ENCODE measurements at places on chromosomes 3 and 15. TPM values are rescaled to one million over a fixed set of nuclear protein-coding genes. Genes with fewer than 3 reads are reported as not detected.

DNA sequence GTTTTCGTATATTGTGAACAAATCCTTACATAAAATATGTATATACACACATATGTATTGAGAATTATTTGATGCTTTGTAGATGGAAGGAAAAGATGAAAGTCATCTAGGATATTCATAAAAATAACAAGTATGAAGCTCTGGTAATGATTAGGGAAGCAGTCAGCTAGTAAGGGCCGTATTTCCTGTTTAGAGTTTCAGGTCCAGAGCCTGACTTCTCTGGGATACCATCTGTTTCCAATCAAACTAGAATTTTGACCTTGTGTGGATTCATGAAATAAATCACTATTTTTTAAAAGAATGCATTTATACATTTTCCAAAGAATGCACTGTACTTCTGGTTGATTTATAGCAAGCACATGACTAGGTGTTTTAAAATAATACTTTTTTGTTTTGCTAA, 156.1 kb upstream of the CGNL1 start:
- DNase-seq = no peak
- no peak overlapping the region for H3K4me3 ChIP-seq
- H3K27me3 ChIP-seq = no peaks in the 10 kb centered on the region
- H3K36me3 ChIP-seq = no peaks in the 10 kb centered on the region
- H3K27ac ChIP-seq = peak overlapping the region; percentile 45
- peaks cover 64% of the 10 kb centered on the region for H3K4me1 ChIP-seq

DNA sequence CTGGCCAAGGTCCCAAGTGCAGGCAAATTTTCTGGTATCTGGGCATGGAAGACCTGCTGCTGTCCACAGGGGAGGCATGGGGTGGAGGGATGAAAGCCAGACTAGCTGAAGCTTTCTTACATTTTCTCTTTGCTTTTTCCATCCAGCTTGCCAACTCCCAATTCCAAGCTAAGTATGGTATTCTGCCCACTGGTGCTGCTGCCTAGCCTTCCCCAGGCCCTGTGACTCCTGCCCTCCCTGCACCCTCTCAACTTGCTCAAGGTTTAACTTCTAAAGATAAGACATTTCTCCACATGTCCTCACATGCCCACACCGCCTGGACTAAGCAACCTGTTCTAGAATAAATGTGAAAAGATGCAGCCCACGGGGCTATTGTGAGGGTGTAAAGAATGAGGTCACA, 59.5 kb upstream of the HACD2 start:
- H3K27ac ChIP-seq = no peak overlapping the region
- peaks cover 10% of the 10 kb centered on the region for H3K36me3 ChIP-seq
- no peak for DNase-seq

DNA sequence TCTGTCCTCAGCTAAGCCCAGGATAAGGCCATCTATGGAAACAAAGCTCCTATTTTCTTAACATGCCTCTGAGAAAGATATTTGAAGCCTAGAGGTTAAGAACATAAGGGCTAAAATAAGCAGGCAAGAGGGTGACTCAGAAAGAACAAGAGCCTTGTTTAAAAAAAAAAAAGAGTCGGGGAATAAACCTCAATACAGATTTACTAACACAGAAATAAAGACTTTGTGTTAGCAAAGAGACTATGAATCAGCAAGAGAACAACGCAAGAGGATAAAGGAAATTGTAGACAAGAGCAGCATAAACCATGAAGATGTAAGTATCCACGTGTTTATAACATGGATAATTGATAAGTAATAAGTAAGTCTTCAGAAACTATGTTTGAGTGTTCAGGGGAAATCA, 36.0 kb downstream of the RAB27A start:
- peaks cover 75% of the 10 kb centered on the region for H3K4me1 ChIP-seq
- H3K27ac ChIP-seq = peak overlapping the region; percentile 77
- H3K36me3 ChIP-seq = no peaks in the 10 kb centered on the region

DNA sequence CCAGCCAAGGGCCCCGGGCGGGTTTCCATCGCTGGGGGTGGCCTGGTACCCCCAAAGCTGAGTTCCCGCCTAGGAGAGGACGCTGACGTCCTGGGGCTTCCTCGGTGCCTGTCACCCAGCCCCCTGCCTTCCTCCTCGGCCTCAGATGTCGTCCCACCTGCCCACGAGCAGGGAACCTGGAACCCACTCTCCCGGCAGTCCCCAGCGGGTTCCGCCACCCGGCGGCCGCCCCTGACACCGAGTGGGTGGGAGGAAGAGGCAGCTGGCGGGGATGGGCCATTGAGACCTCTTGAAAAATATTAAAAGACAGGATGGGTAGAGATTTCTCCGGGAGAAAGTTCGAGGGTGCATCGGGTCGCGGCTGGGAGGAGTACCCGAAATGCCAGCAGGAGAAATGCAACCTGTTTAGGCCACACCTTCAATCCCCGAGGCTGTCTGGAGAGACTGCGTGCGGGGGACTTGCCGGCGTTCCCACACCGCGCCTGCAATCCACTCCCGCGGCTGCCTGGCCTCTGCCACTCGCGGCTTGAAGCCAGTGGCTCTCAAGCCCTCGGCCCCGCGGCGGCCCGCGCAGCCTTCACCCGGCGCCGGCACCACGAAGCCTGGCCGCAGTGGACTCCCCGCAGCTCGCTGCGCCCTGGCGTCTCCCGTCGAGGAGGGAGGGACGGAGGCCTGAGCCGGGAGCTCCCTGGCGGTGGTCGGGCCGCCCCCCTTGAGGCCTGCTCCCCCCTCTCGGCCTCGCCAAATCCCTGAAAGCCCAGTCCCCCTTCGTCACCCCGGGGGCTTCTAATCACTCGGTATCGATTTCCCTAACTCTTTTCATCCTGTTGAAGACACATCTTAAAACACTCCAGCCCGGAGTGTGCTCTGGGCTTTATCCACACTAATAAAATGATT, 8.6 kb upstream of the NR2F2 start:
- H3K36me3 ChIP-seq = no peaks in the 10 kb centered on the region
- DNase-seq = no peak
- peak overlapping the region; percentile 94 for H3K27ac ChIP-seq
- H3K4me3 ChIP-seq = peak overlapping the region; percentile 71
- H3K27me3 ChIP-seq = no peaks in the 10 kb centered on the region
- H3K4me1 ChIP-seq = peaks cover 23% of the 10 kb centered on the region

DNA sequence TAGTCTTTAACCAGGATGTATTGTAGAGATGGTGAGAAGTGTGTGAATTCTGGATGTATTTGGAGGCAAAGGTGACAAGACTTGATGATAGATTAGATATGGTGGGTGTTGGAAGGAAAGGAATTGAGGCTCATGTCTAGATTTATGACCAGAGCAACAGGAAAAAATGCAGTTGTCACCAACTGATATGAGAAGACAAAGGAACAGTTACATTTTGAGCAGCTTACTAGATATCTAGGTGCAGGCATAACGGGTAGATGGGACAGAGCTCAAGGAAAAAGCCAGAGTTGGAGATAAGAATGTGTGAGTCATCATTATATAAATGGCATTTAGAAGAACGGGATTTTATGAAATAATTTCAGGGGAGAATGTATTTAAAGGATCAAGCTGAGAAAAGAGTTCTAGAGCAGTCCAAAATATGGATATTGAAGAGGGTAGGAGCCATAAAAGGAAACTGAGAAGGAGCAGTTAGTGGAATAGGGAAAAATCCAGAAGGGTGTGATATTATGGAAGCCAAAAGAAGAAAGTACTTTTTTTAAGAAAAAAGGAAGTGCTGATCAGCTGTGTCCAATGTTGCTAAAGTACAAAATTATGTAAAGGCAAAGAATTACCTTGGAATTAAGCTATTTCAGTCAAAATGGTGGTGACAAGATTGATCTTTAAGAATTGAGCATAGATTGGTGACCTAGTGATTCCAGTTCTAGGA, 262.5 kb downstream of the CGGBP1 start:
- no peak overlapping the region for H3K27ac ChIP-seq
- H3K27me3 ChIP-seq = no peaks in the 10 kb centered on the region
- no peak for DNase-seq
- H3K4me3 ChIP-seq = no peak overlapping the region
- peaks cover 13% of the 10 kb centered on the region for H3K4me1 ChIP-seq

GRCh38 chr3:181999314-181999713, 287.6 kb downstream of the SOX2 start:
- H3K4me1 ChIP-seq = no peaks in the 10 kb centered on the region
- H3K36me3 ChIP-seq = no peaks in the 10 kb centered on the region
- no peak for DNase-seq
- no peaks in the 10 kb centered on the region for H3K27me3 ChIP-seq

DNA sequence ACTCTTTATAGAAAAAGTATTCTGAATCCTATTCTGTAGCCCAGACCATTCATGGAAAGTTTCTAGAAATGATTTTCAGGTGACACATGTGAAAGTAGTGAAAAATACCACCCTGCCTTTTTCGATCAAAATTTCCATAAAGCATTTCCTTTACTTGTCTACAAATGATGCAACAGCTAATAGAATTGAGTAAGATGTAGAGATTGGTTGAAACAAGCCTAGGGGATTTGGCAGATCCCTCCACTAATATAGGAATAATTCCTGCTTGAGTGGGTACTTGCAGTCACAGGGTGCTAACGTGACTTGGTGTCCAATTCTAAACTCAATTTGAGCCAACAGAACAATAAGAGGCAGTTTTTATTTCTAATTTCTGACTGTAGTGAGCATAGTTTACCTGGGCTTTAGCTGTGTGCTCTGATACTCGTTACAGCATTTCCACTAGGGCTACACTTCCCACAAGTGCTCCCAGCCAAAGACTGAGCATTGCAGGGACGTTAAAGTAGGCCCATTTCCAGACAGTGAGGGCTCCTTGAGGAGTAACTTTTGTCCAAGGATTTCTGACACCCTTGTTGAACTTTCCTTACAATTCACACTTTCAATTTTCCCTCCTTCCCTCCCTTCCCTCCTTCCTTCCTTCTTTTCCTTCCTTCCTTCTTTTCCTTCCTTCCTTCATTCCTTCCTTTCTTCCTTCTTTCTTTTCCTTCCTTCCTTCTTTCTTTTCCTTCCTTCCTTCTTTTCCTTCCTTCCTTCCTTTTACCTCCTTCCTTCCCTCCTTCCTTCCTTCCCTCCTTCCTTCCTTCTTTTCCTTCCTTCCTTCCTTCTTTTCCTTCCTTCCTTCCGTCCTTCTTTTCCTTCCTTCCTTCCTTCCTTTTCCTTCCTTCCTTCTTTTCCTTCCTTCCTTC, 53.9 kb upstream of the TP63 start:
- no peaks in the 10 kb centered on the region for H3K36me3 ChIP-seq
- DNase-seq = no peak
- no peaks in the 10 kb centered on the region for H3K4me1 ChIP-seq
- no peaks in the 10 kb centered on the region for H3K27me3 ChIP-seq

- no peak overlapping the region for H3K27ac ChIP-seq
- DNase-seq = no peak
- H3K4me1 ChIP-seq = no peaks in the 10 kb centered on the region
- H3K36me3 ChIP-seq = no peaks in the 10 kb centered on the region
These were observed 217.0 kb downstream of the EPHB1 start for GRCh38 chr3:135012101-135012500.

GRCh38 chr3:49652903-49653415, 21.2 kb upstream of the APEH start:
- DNase-seq = no peak
- H3K4me3 ChIP-seq = no peak overlapping the region
- H3K27ac ChIP-seq = no peak overlapping the region
- H3K36me3 ChIP-seq = no peaks in the 10 kb centered on the region
- H3K27me3 ChIP-seq = no peaks in the 10 kb centered on the region
- no peaks in the 10 kb centered on the region for H3K4me1 ChIP-seq

- H3K27ac ChIP-seq = no peak overlapping the region
- DNase-seq = no peak
These were observed 58.8 kb downstream of the CEMIP start for GRCh38 chr15:80838012-80838411.

- no peaks in the 10 kb centered on the region for H3K4me1 ChIP-seq
- no peak overlapping the region for H3K4me3 ChIP-seq
- no peaks in the 10 kb centered on the region for H3K36me3 ChIP-seq
- H3K27ac ChIP-seq = no peak overlapping the region
- DNase-seq = no peak
These were observed 68.2 kb upstream of the TJP1 start for GRCh38 chr15:29890336-29891095.

DNA sequence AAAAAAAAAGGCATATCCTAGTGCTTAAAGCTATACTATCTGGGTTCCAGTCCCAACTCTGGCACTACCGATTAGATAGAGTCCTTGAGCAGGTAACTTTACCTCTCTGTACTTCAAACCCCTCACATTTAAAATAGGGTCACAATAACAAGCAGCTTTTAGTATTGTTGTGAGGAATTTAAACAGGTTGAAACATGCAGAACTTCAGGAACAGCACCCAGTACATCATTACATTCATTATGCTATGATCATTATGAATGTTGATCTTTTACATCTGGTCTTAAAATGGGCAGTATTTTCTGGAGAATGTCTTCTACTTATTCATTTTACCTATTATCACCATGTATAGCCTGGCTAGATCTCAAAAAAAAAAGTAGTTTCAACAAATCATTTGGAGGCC, 176.1 kb upstream of the CCDC54 start:
- H3K27me3 ChIP-seq = no peaks in the 10 kb centered on the region
- no peak for DNase-seq
- no peaks in the 10 kb centered on the region for H3K36me3 ChIP-seq

DNA sequence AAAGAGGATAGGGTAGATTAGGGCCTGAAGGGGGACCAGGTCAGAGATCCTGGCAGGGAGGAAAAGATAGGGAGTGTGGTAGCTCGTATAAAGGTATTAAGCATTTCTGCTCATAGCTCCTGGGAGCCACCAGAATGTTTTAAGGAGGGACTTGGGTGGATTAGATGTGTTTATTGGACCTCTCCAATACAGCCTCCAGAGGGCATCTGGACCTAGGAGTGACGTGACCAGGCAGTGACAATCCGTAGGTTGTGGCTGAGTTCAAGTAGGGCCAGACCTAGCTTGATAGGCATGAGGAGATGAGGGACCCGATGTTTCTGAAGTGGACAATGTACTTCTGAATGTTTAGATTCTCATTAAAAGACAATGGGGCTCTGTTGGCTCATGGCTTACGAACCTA, 435.2 kb downstream of the MCTP2 start:
- H3K36me3 ChIP-seq = no peaks in the 10 kb centered on the region
- no peak for DNase-seq
- H3K27ac ChIP-seq = no peak overlapping the region
- H3K4me1 ChIP-seq = peaks cover 2% of the 10 kb centered on the region
- no peak overlapping the region for H3K4me3 ChIP-seq

- no peaks in the 10 kb centered on the region for H3K4me1 ChIP-seq
- no peak for DNase-seq
- no peak overlapping the region for H3K4me3 ChIP-seq
These were observed 46.4 kb downstream of the FAM81A start for GRCh38 chr15:59484399-59484798.

DNA sequence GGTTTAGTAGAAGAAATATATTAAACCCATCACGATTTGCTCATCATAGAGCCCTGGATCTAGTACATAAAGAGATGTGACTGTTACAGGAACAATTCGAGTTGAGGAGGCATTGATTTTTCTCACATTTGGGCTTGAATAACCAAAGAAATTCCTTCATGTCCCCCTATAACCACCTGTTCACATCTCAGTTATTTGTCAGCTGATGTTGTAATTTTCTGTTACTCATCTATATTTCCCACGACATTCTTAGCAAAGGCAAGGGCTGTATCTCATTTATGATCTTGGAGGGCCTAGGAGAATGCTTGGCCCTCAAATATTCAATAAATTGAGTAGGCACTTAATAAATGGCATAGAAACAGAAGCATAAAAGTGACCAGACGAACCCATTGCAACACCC, 36.4 kb upstream of the GYG1 start:
- peaks cover 9% of the 10 kb centered on the region for H3K4me1 ChIP-seq
- no peaks in the 10 kb centered on the region for H3K27me3 ChIP-seq
- no peak for DNase-seq
- no peaks in the 10 kb centered on the region for H3K36me3 ChIP-seq
- peak overlapping the region; percentile 85 for H3K27ac ChIP-seq

The PLA2G4E gene
- 8.8 TPM for total RNA-seq

The PCBP4 gene
- total RNA-seq = 36.6 TPM

The GASK1A gene
- total RNA-seq = 10.6 TPM

The ARNT2 gene
- 8.1 TPM for total RNA-seq

The MYO5A gene
- 31.2 TPM for total RNA-seq

The ITIH4 gene
- 5.9 TPM for total RNA-seq

The PAK6 gene
- 19.9 TPM for total RNA-seq

The ARPP21 gene
- not detected for total RNA-seq

The LYSMD4 gene
- 14.7 TPM for total RNA-seq

All from vagina (tissue), 2 donors.